ENCODE measurements at places on chromosomes 6 and 20.
A peak's percentile ranks its signal among the peaks of the same experiment; 100 is the strongest.

GRCh38 chr20:57596358-57596757, 23.9 kb downstream of the ZBP1 start:
- no peak for DNase-seq

DNA sequence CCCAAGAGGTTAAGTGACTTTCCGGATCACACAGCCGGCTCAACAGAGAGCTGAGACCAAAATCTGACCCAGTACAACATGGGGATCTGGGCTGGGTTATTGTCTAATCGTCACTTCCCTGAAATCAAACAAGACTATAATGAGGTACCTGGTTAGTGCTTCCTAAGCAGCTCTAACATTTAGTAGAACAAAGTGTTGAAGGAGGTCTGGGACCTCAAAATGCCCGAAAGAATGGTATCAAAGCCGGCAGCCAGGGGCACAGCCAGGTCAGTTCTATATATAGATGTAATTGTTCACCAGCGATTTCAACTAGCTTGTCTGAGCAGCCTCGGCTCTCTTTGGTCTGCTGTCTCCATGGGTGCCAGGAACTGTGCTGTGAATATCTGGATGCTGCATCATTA, 245.5 kb upstream of the ECI2 start:
- no peak for DNase-seq

DNA sequence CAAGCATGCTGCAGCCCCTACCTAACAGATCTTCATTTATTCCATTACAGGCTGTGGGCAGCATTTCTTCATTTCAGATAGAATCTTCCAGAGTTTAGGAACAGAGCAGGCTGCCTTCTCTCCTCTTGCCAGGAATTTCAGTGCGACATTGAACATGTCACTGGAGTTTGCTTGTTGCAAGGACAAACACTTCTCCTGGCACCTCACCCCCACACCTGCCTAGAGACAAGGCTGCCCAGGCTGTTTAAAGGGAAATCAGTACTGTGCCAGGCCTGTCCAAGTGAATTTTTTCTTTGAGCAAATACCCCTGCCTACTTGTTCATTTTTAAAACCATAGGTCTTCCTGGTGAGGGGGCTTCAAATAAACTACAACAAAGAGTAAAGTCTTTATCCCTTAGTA, 594.1 kb downstream of the PTPRT start:
- DNase-seq: no peak

DNA sequence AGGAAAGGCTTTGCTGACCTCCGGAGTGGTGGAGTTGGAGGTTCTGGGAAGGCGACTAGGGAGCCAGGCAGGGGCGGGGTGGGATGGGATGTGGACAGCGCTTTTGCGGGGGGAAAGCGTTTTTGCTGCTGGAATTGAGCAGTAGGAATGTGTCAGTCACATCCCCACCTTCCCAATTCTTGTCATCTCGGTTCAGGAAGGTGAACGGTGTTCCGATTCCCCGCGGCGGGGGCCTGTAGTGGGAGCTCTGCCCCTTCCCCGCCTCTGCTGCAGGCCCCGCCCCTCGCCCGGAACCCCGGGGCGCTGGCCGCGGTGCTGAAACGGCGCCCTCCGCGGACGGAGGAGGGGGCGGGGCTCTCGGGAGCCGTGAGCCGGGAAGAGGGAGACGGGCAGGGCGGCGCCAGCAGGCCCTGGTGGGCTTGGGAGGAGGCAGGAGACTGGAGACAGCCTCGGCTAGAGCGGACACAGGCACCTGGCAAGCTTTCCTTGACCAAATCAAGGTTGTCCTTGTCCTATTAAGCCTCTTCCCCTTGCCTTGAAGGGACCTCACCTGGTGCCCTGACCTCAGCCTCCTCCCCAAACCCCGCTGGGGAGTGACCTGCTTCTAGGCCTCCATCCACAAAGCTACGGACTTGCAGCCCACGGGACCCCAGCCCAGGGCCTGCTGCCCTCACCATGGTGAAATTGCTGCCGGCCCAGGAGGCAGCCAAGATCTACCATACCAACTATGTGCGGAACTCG, at the start of gene LHFPL5:
LHFPL5 (plus strand) TSS at position 357 of the 741 bp plus-strand sequence; CDS start at position 676, 319 bp downstream.
- peak; percentile 6 for DNase-seq

GRCh38 chr6:40877362-40877761, 161.7 kb downstream of the UNC5CL start:
- no peak for DNase-seq

DNA sequence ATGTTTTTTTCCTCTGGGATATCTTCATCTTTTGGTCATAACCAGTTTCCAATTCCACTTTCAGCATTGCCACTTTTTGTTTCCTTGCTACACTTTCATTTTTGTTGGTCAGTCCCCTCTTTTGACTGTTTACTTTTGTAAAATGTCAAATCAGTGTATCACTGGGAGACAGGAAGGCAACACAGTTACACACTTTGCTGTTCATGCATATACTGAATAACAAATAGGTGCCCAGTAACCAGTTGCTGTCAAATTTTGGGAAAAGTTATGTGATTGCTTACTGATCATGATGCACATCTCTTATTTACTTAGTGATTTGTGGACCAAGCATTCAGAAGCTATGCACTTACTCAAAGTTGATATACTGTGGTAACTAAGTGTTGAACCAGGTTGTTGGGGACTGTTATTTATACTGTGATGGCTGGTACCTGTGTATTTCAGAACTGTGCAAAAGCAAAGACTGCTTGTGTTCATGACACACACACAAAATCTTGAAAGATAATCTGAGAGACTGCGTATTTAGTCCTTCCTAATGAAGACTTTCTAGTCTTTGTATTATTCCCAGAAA, 41.0 kb downstream of the ZNF292 start:
- no peak for DNase-seq

GRCh38 chr6:78577585-78577984, 289.8 kb upstream of the IRAK1BP1 start:
- no peak for DNase-seq

DNA sequence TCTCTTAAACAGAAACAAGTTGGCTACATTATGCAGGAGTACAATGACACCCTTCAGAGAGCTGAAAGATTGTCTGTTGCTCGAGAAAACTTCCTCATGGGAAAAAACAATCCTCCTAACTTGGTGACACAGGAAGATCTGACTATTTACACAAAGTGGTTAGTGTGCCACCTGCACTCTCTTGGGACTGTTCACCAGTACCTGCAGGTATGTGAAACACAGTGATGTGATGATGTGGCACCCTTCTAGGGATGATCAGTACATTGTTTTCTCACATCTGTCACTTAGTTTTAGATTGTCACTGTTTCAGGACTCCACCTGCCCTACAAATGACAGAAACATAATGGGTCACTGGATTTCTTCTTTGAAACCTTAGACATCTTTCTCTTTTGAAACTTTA, 101.8 kb downstream of the CEP57L1 start:
- no peak for DNase-seq

- DNase-seq: no peak
Measured at GRCh38 chr20:48632017-48632824, 195.6 kb downstream of the PREX1 start.

DNA sequence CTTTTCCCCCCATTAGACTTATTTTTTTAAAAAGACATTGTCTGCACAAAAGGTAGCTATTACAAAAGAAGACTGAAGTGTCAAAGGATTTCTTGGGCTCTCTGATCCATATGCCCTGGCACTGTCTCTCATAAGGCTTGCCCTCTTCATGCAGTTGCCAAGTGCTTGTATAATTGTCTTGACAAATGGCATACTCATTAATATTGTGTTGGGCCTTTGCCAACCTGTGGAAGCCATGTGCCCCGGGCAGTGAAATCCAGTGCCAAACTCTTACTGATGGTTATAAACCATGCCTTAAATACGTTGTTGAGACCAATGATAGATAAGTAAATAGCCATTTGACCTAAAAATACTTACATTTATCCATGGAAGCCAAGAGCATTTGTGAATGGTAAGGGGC, 98.1 kb downstream of the FARS2 start:
- DNase-seq: peak; percentile 66

Data from NCI-H2081 treated with DMSO at 0.1 percent for 48 hours (cell line).